ENCODE measurements at places on chromosomes 4 and X.
A peak's percentile ranks its signal among the peaks of the same experiment; 100 is the strongest.

GRCh38 chr4:52982255-52982945 lies 120.3 kb downstream of the RASL11B start:
- DNase-seq, result peak; percentile 65

DNA sequence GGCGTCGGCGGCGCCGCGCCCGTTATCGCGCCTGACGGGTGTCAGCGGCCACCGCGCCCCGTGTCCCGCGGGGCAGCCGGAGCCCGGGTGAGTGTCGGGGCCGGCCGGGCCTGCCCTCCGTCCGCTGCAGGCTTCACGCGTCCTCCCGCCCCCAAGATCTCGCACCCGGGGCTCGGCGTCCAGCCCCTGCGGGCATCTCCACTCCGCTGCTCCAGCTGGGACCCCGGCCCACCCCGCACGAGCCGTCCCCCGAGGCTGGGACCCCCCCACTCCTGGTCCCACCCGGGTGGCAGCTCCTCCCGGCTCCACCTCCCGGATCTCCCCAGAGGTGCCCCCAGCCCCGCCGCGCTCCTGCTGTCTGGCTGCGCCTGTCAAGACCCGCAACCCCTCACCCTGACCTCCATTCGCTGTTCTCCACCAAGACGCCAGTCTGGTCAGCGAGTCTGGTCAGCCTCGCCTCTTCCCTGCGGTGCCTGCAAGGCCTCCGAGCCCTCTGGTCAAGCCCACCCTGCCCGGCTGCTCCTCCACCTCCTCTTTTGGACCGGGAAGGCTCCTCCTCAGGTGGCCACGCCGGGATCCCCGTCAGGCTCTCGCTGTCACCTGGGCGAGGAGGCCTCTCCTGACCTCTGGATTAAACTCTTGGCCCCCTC lies 66.0 kb upstream of the NKX1-1 start:
- DNase-seq, result no peak

DNA sequence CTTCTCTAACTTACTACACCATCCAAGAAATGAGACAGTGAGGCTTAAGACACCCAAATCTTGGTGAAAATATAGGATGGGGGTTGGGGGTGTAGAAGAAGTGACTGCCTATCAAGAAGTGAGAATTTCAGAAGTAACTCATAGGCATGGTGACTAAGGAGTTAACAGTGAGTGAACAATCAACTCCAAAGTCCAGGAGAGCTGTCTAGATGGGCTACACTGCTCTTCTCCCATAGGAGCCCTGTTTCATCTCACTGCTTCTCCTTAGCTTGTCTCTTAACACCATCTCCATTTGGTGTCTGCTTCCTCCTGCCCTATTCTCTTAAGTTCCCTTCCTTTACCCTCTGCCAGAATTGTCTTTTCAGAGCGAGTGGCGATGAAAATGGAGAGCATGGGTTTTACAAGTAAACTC lies 22.7 kb downstream of the FABP2 start:
- DNase-seq, result no peak

- no peak for DNase-seq
Observed at GRCh38 chr4:10441512-10441911, 15.7 kb downstream of the ZNF518B start.

GRCh38 chr4:140704392-140704960 lies 51.7 kb downstream of the TBC1D9 start:
- DNase-seq, result no peak

DNA sequence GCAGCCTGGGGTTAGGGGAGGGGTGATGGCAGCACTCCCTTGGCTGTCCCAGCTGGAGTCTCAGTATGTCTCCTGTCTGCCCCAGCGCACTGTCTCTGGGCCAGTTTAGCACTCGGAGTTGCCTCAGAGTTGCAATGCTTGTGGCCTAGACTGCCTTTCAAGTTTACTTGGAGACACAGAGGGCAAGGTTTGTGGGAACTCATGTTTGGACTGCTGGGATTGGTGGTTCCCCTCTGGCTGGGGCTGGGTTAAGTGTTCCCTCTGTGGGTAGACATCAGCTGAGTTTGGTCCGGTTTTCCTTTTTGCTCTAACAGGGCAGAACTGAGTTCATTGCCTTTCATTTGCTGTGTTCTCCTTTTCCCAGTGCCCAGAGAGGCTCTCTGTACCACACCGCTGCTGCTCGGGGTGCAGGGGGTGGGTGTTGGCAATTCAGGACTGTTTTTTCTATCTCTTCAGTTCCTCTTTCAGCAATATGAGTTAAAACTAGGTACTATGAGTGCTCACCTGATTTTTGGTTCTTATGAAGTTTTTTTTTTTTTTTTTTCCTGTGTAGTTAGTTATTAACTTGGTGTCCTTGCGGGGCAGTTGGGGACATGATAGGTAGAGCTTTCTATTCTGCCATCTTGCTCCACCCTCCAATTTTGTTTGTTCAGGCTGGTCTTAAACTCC lies 17.2 kb downstream of the RAB33B start:
- DNase-seq, result no peak

DNA sequence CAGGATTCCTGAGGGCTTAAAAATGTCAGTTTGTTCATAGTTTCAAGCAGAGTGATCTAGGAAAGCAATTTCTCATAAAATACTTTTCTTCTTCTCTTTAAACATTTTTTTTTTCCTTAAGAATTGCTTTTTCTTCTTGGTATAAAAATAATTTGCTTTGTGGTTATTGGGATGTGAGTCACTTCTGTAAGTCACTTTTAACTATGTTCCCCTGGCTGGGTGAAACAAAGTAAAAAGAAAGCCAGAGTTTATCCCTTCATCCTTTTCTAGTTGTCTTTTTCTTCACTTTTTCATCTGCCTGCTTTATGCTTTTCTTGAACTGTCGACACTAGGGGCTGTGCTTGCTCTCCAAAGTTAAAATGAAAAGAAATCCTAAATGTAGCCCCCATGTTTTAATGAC lies 33.5 kb downstream of the ARSJ start:
- DNase-seq, result no peak

- no peak for DNase-seq
Observed at GRCh38 chr4:144461906-144462305, 184.1 kb upstream of the HHIP start.

DNA sequence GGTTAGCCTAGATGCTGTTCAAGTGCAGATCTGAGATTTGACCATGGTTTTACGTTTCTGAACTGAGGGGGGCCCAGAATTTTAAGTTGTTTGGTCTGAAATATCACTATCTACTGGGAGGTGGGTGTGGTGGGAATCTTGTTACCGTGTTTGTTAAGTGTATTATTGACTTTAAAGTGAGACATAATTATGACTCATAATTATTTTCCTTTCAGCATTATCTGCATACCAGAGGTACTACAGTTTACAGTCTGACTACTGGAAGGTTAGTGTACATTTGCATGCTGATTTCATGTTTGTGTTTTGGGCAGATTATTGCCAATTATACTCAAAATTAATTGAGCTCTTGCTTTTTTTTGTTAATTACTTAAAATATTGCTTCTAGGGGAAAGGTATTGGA lies 101.5 kb downstream of the KDM6A start:
- no peak for DNase-seq

DNA sequence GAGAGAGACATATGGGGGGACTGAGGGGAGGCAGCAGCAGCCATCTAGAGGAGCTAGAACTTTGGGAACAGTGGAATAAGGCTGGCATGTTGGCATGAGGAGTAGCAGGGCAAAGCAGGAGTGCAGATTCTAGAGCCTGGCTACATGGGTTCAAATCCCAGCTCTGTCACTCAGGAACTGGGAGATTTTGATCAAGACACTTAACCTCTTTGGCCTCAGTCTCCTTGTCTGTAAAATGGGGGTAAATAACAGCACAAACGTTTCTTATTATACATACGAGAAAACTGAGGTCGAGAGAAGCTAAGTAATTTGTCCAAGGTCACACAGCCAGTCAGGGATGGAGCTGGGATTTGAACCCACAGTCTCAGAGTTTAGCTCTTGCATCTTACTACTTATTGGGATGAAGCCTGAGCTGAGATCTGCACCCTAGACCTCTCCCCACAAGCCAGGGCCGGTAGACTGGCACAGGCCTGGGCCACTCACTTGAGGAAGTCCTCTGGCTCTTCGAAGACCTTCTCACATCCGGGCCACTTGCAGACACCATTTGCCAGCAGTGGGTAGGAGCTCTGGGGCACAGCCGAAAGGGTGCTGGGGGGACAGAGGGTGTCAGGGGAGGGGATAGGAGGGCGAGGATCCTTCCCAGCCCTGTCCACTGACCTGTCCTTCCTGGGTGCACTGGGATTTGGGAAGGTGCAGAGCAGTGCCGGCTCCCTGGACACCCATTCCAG lies 8.1 kb downstream of the FOXP3 start:
- DNase-seq, result no peak

- DNase-seq, result no peak
Observed at GRCh38 chrX:153769158-153769864, 5.3 kb downstream of the PLXNB3 start.

GRCh38 chr4:40995850-40996249 lies 218.5 kb downstream of the APBB2 start:
- DNase-seq, result no peak

DNA sequence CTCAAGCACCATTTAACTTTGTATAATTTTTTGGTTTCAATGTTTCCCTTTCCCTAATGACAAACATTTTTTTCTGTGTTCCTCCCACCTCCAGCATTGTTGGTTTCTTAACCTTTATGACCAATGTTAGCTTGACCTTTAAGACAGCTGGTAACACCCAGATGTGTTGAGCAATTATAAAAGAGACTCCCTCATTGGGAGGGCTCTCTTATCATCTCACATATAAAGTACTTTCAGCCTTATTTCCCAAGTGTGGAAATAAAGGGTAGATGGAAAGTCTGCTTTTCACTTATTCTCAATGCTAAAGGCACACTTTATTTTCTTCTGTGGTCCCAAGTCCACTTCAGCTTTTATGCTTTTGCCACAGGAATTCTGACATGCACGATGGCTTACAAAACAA lies 1420.4 kb downstream of the RAPGEF2 start:
- DNase-seq, result no peak

GRCh38 chr4:182738283-182739047 lies 178.7 kb downstream of the DCTD start:
- no peak for DNase-seq

DNA sequence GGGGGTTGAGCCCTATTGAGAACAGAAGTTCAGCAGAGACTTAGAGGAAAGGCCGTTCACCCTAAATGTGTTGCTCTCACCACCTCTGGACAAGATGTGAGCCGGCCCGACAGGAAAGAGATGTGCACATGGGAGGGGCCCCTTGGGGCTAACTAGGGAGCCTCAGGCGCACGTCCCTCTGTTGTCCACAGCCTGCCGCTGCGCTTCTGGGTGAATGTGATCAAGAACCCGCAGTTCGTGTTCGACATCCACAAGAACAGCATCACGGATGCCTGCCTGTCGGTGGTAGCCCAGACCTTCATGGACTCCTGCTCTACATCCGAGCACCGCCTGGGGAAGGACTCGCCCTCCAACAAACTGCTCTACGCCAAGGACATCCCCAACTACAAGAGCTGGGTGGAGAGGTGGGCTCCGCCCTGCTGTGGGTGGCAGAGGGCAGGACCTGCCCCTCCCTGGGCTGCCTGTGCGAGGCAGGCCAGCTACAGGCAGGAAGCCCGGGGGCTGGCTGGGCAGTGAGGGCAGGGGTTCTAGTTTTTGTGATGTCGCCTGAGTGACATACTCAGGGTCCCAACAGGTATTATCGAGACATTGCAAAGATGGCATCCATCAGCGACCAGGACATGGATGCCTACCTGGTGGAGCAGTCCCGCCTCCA lies 8.0 kb downstream of the LAGE3 start:
- DNase-seq, result no peak

- DNase-seq, result no peak
Observed at GRCh38 chr4:16757080-16757521, 141.3 kb downstream of the LDB2 start.

- peak; percentile 54 for DNase-seq
Observed at GRCh38 chr4:82268050-82268825, 105.6 kb downstream of the HNRNPD start.

DNA sequence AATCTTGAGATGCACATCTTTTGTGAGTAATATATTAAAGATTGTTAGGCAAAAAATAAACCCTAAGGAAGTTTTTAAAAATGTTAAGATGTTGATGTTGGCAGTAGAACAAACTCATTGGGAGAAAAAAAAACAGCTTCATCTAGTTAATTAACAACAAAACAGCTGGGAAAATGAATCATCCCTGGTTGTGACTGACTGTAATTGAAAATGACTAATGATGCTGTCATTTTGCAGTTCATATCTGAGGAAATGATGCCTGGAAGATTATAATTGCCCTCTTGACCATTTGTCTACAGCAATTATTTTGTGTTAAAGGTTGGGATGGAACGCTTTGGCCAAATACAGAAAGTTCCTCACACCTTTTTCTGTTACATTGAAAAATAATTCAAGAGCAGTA lies 760.4 kb upstream of the FTHL17 start:
- no peak for DNase-seq

DNA sequence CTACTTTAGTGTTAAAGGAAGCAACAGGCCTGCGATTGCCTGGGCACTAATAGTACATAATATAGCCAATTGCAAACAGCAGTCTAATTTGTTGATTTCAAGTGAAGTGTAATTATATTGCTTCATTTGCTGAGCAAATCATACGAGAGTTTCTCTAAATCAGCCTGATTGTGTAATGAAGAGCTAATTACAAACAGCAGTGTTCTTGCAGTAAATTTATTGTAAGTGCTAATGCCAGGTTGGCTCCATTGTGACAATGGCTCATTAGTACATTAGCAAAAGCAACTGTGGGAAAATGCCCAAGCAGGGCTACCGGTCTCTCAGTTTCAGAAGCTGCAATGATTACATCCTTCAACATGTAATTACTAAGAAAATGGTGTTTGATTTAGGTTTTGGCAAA lies 591.5 kb downstream of the GALNTL6 start:
- no peak for DNase-seq

DNA sequence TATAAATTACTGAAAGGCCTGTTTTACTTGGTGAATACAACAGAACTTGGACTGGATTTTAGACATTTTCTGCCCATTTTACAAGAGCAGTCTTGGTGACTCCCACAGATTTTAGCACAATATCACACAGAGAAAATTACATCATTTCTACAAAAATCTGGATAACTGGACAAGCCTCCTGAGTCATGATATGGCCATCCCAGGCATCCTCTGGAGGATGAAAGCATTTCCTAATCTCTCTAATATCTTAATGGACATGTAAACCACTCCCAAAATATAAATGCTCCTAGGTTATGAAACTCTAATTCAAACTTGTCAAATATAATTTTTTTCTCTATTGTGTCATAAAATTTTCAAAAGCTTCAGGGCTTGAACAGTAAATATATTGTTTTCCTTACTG lies 1170.8 kb upstream of the PCDH7 start:
- no peak for DNase-seq

DNA sequence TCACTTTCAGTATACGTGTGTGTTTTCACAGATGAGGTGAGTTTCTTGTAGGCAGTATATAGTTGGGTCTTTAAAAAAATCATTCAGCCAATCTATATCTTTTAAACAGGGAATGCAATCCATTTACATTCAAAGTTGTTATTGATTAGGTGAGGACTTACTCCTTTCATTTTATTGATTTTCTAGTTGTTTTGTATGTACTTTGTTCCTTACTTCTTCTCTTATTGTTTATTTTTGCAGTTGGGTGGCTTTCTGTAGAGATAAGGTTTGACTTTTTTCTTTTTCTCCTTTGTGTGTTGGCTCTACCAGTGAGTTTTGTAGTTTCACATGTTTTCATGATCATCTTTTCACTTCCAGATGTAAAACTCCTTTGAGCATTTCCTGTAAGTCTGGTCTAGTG lies 83.1 kb downstream of the MAGED1 start:
- no peak for DNase-seq

Measured in NCI-H526 (cell line).